ENCODE measurements at places on chromosomes 5 and 9.

DNA sequence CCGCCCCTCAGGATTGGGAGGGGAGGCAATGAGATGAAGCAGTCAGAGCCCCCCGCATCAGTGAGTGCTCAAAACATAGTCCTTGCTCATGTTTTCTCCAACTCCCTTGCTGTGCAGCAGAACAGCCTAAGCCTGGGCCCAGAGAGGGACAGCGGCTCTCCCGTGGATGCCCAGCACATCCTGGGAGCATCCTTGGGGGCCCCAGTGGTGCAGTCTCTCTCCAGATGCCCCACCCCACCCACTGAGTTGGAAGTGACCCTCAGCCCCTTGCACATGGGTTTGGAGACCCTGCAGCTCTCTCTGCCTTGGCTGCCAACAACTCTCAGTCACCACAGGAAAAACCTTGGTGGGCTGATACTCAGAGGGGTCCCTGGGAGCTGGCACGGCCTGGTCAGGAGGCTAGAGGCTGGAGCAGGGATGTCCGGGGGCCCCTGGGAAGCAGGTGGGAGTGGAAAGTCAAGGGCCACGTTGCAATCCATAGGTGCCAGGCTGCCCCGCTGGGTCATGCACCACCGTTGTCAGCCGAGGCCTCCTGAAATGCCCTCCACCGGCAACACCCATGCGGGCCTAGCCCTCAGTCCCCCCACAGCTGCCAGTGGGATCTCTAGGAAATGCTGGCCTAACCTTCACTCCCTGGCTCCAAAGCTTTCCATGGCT, 242.5 kb downstream of the PBX3 start:
- no peak for DNase-seq

DNA sequence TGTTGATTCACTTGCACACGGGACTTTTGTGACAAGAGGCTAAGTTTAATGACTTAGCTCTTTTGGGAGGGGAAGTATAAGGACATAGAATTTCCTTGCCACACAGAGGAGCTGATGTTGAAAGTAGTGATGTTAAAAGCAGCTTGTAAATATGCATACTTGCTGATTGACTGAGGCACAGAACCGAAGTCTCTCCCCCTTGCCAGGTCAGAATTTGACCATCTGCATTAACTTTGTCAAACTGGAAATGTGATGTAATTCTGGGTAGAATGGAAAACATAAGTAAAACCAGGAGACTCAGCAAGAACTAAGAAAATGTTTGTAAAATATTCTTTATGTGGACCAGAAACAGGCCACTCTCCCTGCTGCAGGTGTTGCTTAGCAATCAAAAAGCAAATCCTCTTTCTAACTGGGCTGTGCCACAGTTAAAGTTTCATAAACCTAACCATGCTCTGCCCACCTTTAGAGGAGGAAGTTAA, 284.2 kb downstream of the NR3C1 start:
- no peak for DNase-seq

DNA sequence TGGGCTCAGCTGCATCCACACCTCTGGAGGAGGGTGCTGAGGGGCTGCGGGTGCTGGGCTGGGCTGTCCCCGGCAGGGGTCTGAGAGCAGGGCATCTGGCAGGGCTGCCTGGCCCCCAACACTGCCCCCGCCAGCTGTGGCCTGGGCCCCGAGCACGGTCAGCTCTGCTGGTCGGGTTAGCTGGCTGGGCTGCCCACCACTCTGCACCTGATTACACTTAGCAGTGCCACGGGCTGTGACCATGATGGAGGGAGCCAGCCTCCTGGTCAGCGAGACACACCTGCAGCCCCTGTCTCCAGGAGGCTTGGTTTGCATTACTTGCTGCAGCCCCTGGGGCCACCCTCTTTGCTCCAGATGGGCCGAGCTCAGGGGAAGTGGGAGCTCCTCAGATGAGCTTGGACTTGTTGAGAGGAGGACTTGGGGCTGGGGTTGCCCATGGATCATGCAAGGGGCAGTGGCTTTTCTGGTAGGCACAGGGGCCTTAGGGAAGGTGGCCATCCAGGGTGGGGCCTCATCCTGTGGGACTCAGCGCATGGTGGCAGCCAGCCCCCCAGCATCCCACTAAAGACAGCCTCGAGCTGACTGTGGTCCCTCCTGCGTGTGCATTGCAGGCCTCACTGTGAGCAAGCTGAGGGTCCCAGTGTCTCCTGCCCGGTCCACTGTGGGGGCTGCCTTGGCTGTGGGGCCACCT, 132.0 kb upstream of the FAM120A start:
- no peak for DNase-seq

DNA sequence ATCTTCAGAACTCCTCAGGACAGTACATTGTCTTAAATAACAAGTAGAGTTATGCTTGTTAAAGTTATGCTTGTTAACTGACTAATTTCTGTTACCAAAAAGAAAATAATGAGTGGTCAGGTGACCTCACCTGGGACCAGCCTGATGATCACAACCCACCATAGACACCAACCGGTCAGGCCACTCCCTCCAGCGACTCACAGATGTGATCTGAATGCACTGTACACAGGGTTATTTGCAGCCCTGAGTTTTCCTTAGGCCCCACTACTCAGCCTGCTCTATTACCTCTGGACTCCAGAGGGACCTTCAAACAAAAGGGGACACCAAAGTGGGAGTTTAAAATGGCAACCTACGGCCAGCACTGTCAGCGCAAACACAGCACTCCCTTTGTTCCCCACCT, 55.3 kb downstream of the ARSB start:
- no peak for DNase-seq

DNA sequence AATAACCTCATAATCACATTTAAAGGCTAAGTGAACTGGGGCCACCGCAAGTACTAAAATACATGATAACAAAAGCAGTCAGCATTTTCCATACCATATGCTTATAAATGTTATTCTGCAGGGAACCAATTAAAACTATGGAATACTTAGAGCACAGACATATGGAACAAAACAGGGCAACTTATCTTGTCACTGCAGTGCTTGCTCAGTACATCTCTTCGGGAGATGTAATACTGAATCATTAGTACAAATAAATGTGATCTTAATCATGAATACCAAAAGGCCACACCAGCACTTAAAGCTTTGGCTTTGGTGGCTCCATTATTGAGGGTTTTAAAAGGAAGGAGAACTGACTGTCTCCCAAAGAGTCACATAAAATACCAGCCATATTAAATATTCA, 32.1 kb downstream of the PRUNE2 start:
- DNase-seq, result no peak

DNA sequence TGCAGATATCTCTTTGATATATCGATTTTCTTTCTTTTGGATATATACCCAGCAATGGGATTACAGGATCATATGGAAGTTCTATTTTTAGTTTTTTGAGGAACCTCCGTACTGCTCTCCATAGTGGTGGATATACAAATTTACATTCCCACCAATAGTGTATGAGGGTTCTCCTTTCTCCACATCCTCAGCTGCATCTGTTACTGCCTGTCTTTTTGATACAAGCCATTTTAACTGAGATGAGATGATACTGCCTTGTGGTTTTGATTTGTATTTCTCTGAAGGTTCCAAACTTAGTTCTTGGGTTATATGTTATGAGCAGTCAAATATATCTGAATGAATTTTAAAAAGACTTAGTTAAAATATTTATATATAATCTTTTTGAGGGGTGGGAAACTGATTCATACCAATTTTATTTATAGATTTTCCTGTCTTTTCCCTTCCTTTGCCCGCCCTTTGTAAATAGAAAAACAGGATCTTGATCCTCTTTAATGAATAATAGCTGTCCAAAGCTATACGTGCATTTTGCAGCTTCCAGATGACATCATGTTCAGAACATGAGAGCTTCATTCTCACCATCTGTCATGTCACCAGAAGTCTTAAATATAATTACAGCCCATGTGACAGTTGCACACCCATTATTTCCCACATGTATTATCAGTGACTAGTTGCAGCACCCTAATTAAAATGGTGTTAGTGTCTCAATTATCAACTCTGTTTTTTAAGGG, 6.2 kb upstream of the ARHGEF28 start:
- DNase-seq, result no peak

Data from mesenchymal stem cell (in vitro differentiated cells and primary cell).